ENCODE measurements at places on chromosomes 5 and 9.

DNA sequence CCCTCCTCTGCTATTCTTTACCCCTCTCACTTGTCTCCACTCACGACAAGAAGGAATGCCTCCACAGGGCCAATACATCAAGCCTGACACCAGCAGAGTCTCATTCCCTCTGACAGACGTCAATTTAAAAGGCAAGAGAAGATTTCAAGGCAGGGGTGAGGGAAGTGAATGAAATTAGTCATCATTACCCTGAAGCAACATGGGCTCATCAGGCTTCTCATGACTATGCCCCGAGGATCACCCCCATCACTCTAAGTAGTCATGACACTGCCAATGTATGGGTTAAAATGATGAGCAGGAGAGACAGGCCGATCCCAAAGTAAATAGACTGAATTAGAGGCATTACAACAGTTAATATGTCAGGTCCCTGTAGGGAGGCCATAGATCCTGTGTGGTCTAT lies 504.4 kb downstream of the TLE4 start:
- no peak for DNase-seq

GRCh38 chr5:127236254-127236653 lies 54.3 kb upstream of the MEGF10 start:
- no peak for DNase-seq

DNA sequence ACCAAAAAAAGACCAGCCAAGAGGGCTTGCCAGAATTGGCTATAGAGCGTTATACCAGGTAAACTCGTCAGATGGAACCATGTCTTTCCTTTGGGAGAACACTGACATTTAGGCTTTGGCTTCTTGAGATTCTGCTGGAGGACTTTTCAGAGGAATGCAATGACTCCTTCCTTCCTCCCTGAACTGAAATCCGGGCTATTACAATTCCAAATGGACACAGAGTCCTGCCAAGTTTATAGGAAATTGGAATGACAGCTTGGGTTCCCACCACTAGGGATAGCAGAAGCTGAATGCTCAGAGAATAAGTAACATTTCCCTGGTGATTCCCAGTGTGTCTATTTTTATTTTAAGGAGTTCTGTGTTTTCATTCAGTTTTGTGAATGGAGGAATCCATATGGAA lies 143.0 kb downstream of the FGF1 start:
- DNase-seq = no peak

GRCh38 chr5:90307782-90308181 lies 101.8 kb downstream of the CETN3 start:
- no peak for DNase-seq

DNA sequence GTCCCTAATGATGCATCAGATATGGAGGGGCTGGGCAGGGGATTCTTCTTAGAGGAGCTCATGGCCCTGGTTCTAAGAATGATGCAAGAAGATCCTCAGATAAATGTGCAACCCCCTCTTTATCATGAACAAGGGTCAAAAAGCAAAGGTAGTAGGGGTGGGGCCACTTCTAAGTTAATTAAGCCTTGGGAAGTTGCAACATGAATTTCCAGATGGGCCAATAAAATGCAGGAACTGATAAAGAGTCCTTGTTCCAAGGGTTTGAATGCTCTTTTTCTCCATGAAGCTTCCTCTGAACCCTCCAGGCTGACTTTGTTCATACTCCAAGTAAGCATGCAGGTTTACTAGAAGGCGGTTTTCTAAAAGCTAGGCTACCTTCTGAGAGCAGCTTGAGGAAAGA lies 25.6 kb downstream of the PCA3 start:
- no peak for DNase-seq

GRCh38 chr5:36722900-36723299 lies 116.5 kb downstream of the SLC1A3 start:
- DNase-seq = no peak

DNA sequence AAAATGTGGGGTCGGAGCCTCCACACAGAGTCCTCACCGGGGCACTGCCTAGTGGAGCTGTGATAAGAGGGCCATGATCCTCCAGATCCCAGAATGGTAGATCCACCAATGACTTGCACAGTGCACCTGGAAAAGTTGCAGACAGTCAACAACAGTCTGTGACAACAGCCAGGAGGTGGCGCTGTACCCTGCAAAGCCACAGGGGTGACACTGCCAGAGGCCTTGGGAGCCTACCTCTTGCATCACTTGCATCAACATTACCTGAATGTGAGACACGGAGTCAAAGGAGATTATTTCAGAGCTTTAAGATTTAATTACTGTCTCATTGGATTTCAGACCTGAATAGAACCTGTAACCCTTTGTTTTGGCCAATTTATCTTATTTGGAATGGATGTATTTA lies 614.1 kb upstream of the CDH9 start:
- no peak for DNase-seq

DNA sequence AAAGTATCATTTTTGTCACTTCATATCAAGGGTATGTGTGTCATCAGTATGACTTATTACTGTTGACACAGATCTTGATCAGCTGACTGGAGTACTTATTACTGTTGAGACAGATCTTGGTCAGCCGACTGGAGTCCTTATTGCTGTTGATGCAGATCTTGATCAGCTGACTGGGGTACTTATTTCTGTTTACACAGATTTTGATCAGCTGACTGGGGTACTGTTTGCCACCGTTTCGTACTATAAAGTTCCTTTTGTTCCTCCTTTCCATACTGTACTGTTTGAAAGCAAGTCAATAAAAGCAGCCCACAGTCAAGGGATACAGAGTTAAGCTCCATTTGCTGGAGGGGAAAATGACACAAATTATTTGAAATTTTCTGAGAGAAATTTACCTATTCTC lies 347.3 kb downstream of the CDH12 start:
- no peak for DNase-seq

Data from mucosa of gallbladder (tissue), 1 donor.